ENCODE measurements at places on chromosomes 11 and 22.

DNA sequence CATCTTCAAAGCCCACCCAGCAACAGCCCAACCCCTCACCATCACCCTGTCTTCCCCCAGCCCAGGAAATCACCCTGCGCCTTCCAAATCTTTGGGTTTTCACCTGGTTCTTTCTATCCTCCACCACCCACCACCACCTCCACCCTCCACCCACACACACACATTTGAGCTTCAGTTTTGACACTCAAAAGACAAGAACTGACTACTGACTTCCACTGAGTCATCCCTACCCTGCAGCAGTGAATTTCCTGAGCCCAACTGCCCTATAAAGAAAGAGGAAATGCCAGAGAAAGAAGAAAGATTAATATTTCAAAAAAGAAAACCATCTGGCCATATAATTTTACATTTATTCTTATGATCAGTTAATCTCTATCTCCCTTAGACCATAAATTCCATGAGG lies 137.5 kb downstream of the CHST1 start:
- no peak for DNase-seq

DNA sequence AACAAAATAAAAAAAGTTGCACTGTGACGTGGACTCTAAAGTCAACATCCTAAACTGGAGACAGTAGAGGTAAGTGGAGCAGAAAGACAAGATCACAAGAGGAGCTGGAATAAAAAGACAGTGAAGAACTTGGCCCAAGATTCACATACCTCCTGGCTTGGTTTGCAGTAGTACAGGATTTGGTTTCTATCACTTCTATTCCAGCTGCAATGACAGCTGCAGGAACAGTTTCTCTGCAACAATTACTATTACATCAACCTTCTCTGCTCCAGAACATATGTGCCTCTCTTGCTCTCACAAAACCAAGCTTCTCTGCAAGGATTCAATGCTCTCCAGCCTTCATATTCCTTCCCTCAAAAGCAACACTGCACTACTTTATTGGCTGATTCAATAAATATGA lies 7.8 kb upstream of the KDM2A start:
- DNase-seq, result no peak

DNA sequence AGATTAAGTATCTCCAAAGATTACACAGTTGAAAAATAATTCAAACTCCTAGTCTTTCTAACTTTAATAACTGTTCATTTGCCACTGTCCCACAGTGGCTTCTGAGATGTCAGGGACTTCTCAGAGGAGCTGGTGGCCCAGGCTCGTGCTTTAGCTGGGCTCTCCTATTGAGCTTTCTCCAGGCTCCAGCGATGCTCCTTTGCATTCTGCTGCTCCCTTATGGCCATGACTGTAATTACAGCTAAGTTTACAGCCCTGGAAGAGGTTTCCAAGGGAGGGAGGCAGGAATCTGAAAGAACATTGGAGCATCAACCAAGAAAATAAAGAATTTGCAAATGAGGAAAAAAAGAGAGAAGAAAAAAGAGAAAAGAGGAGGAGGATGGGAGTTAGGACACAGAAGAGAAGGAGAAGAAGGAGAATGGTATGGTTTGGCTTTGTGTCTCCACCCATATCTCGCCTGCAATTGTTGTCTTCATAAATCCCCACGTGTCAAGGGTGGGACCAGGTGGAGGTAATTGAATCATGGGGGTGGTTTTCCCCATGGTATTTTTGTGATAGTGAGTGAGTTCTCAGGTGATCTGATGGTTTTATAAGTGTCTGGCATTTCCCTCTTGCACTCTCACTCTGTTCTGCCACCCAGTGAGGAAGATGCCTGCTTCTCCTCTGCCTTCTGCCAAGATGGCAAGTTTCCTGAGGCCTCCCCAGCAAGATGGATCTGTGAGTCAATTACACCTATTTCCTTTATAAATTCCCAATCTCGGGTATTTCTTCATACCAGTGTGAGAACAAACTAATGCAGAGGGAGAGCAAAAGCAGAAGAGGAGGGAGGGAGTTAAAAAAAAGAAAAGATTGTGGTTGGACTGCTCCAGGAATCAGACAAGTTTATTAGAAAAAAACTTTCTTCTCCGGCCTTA lies 857.0 kb downstream of the KCNA4 start:
- no peak for DNase-seq

- no peak for DNase-seq
Measured at GRCh38 chr11:119179983-119180382, 5.3 kb upstream of the NHERF4 start.

DNA sequence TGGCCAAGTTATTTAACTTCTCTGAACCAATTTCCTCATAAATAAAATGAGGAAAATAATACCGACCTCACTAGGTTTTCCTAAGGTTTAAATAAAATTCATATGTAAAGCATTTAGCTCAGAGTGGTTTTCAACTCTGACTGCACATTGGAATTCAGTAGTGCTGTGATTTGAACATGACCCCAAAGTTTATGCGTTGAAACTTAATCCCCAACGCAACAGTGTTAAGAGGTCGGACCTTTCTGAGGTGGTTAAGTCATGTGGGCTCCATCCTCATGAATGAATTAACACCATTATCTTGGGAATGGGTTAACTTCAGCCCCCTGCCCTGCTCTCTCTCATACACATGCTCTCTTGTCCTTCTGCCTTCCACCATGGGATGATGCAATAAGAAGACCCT lies 322.2 kb downstream of the AASDHPPT start:
- DNase-seq, result no peak

GRCh38 chr11:77672264-77672663 lies 34.7 kb upstream of the CLNS1A start:
- DNase-seq, result no peak

DNA sequence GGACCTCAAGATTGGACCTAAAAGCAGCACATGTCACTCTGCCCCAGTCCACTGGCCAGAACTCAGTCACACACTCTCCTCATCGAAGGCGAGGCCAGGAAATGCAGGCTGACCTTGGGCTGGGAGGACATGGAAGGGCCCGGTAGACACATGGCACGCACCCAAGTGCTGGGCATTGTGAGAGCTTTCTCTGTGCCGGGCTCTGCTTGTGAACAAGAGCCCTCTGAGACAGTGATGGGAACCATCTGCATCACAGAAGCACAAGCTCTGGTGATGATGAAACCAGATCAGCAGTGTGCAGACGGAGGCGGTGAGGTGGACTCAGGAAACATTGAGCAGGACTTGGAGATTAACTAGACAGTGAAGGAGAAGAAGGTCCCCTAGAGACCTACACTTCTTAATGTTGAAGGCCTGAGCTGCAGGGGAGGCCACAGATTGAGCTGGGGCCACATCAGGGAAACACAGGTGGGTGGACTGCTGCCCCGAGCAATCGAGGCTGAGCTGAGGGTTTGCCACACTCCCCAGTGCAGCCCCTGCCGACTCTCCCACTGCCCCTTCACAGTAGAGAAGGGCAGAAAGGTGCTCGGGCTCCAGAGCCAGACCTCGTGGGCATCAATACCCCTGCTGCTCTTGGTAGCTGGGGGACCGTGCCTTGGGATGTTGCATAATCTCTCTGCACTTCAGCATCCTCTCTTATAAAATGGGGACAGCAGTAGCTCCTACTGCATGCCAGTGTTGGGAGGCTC lies 1460.5 kb downstream of the TBC1D22A start:
- no peak for DNase-seq

DNA sequence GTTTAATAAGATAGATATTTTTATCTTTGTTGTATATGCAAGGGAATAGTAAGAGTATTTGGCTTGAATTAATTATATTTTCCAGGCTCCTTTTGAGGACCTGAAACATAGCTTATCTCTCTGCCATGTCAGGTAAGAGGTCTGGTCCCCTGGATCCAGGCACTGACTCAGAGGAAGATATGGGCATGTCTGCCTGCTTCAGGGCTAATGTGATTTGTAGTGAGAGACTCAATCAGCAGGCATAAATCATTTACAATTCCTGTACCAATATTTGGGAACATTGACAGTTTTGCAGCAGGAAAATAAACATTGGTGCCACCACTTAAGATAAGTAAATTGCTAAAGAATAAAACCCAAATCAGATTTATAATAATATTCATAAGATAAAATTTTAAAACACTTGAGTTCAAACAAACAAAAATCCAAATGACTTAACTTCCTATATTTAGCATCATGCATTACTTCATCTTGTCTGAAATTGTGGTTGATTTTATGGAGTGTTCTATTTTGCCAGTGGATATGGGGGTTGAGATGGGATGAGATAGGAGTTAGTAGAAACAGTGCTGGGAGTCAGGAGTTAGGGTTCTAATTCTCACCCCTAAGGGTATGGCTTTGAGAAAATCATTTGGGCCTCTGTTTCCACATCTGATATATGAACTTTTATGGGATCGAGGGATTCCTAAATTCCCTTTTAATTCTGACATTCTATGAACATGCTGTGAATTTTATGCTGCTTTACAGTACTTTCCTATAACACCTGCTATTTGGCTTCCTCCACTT lies 5.1 kb upstream of the CALCA start:
- DNase-seq, result no peak

DNA sequence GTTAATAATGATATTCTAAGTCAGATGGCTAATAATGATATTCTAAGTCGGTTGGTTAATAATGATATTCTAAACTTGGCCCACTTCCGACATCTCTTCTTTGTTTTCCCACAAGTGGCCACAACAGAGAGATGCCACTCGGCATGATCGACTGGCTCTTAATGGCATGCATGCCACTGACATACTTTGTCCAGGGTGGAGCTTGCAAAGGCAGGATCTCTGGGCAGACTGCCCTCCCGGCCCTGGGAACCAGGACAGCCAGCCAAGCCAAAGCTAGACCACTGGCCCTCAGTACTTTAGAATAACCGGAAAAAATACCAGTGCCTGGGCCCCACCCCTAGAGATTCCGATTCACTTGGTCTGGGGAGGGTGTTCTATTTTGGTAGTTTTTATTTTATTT lies 78.1 kb downstream of the KIAA1671 start:
- no peak for DNase-seq

DNA sequence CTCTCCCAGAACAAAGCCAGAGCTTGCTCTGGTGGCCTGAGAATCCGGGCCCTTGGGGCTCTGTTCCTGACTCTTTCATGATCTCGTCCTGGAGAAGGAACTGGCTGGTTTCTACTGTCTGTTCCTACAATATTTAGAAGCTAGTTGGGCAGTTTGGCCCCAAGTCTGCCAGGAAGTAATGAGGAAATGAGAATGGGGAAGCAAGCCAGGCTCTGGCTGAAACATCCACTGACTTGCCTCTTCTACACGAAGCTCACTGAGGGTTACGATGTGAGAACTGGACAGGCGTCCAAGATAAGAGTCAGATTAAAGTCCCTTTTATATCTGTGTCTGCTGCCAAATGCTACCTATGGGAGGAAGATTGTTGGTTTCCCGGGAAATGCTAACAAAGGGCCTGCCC lies 110.0 kb upstream of the KIRREL3 start:
- DNase-seq, result no peak

GRCh38 chr11:126146454-126147192 lies 64.8 kb downstream of the RPUSD4 start:
- DNase-seq, result no peak

DNA sequence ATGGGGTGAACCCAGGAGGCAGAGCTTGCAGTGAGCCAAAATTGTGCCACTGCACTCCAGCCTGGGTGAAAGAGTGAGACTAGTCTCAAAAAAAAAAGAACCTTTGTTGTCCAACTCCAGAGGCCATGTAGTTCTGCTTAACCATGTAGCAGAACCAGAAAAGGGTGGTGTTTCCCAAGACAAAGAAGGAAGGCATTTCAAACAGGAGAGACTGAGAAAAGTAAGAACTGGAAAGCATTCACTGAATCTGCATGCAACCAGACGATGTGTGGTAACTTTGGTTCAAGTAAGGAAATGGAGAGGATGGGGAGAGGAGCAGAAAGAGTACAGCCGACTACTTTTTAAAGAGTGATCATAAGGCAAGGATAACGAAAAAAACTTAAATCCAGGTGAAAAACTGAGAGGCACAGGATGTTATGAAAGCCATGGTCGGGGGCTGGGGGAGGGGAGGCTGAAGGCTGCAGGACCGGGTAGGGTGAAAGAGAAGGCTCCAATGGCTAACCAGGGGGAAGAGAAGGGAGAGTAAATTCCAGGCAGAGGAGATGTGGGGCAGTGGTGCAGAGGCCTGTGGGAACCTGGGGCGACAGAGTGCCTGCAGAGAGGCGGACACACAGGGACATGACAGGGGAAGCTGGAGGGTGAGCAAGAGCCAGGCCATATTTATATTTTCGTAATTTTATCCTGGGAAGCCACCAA lies 48.8 kb downstream of the MAPK1 start:
- no peak for DNase-seq

GRCh38 chr22:25148149-25148691 lies 51.4 kb upstream of the CRYBB3 start:
- no peak for DNase-seq

DNA sequence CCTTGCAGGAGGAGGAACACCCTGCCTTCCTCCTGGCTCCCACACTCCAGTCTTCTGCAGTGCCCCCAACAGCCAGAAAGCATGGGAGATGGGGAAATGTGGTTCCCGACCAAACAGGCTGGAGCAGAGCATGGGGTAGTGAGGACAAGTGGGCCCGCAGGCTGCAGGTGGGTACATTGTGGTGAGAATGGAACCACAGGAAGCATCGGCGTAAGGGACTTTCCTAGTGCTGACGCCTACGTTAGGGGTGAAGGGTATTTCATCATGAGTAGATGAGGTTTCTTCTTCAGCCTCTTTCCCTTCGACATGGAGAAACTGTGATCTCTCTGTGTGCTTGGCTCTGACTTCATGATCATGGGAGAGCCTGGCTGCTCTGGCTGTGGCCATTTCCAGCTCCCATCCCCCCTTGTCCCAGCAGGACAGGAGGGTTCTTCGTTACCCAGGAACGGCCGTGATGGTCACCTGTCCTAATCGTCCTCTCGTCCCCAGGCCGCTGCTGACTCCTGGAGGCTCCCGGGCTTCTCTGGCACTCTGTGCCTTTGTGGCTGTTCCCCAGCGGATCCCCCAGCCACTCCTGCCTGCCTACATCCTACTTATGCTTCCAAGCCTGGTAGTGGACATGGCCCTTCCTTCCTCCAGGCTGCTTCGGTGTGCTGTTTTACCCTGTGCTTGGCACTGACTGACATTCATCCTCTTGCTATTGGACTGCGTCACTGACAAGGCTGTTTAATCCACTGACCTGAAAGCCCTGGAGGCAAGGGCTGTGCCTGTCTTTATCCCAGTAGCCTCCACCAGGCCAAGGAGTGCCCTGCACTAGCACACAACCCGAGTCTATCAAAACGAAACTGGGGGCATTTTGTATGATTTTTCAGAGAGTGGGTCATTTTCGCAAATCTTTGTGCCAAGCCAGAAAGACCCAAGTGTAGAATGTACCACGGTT lies 65.2 kb upstream of the CECR2 start:
- DNase-seq, result peak; percentile 11

DNA sequence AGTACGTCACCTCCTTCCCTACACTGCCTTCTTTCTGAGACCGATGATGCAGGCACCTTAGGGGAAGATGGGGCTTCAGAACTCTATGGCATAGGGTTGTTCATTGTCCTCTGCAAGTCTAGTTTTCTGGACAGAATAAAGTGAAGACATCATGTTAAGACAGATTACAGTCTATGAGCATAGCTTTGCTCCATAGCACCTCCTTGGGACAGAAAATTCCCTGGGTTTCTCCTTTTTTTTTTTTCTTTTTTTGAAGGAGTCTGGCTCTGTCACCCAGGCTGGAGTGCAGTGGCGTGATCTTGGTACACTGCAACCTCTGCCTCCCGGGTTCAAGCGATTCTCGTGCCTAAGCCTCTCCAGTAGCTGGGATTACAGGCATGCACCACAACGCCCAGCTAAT lies 119.8 kb upstream of the CADM1 start:
- no peak for DNase-seq

All from activated gamma-delta T cell treated with anti-CD3 and anti-CD28 coated beads, Interleukin-2, amount 50 U/mL, for 16 hours (primary cell).